Motor neuron (in vitro differentiated cells): ENCODE measurements at places on chromosomes 5 and 9. TPM values are rescaled to one million over a fixed set of nuclear protein-coding genes. Genes with fewer than 3 reads are reported as not detected.

Gene SEMA6A
- total RNA-seq: 8.0 and 14.1 TPM in 2 replicates

Gene SMIM33
- 0.15 and 0.16 TPM in 2 replicates for total RNA-seq

Gene NUDCD2
- 19.0 and 19.7 TPM in 2 replicates for total RNA-seq

Gene SLCO6A1
- 1.2 and 1.3 TPM in 2 replicates for total RNA-seq

Gene CRB2
- total RNA-seq: 9.9 and 12.3 TPM in 2 replicates

Gene EIF4E1B
- 0.58 TPM in 1 of 2 replicates, not detected in the other for total RNA-seq

Gene OSMR
- 11.8 and 14.3 TPM in 2 replicates for total RNA-seq

Gene SNCAIP
- 19.1 and 21.3 TPM in 2 replicates for total RNA-seq

Gene SUSD3
- not detected in 2 replicates for total RNA-seq

Gene UGT3A2
- 0.38 and 0.44 TPM in 2 replicates for total RNA-seq

Gene FBXL17
- 26.1 and 29.6 TPM in 2 replicates for total RNA-seq

Gene GAPT
- total RNA-seq: 0.63 TPM in 1 of 2 replicates, not detected in the other

Gene GABRA6
- total RNA-seq: 0.09 TPM in 1 of 2 replicates, not detected in the other

Gene KIAA0825
- 9.3 and 12.5 TPM in 2 replicates for total RNA-seq

Gene IL4
- not detected in 2 replicates for total RNA-seq

Gene TRAF1
- 1.9 and 3.5 TPM in 2 replicates for total RNA-seq

Gene HAVCR2
- total RNA-seq: 0.98 and 1.3 TPM in 2 replicates

Gene CEMIP2
- total RNA-seq: 173 and 188 TPM in 2 replicates

Gene DPYSL3
- total RNA-seq: 696 and 708 TPM in 2 replicates

Gene FAM200C
- total RNA-seq: 4.4 and 6.1 TPM in 2 replicates

Gene INSYN2B
- 0.31 TPM in 1 of 2 replicates, not detected in the other for total RNA-seq

Gene POLE3
- 42.0 TPM in 2 replicates for total RNA-seq

Gene NPR3
- 0.27 and 0.29 TPM in 2 replicates for total RNA-seq

Gene NUDT2
- total RNA-seq: 41.0 and 43.7 TPM in 2 replicates

Gene PCA3
- total RNA-seq: 0.71 and 3.4 TPM in 2 replicates

Gene HEXB
- 28.2 and 31.4 TPM in 2 replicates for total RNA-seq

Gene GMCL2
- 0.16 TPM in 1 of 2 replicates, not detected in the other for total RNA-seq

Gene HTR4
- total RNA-seq: 0.13 and 0.32 TPM in 2 replicates

Gene CLTB
- total RNA-seq: 237 and 245 TPM in 2 replicates

Gene FGD3
- total RNA-seq: 0.58 and 1.8 TPM in 2 replicates

Gene TNC
- total RNA-seq: 1.3 and 1.7 TPM in 2 replicates

Gene ARID3C
- total RNA-seq: not detected in 2 replicates

Gene PDE8B
- total RNA-seq: 2.9 and 3.0 TPM in 2 replicates

Gene GAS1
- total RNA-seq: 2.2 and 2.9 TPM in 2 replicates

Gene WDR38
- 0.26 and 0.50 TPM in 2 replicates for total RNA-seq

Gene ZNF474
- total RNA-seq: 0.88 and 1.0 TPM in 2 replicates

Gene RNF183
- total RNA-seq: 1.6 and 2.0 TPM in 2 replicates

Gene FREM1
- total RNA-seq: 5.2 and 5.8 TPM in 2 replicates
